NCI-H146 (cell line): ENCODE measurements at places on chromosomes 6 and 20.
A peak's percentile ranks its signal among the peaks of the same experiment; 100 is the strongest.

GRCh38 chr6:128432394-128432793 is 88.0 kb downstream of the PTPRK start:
- no peak for DNase-seq

DNA sequence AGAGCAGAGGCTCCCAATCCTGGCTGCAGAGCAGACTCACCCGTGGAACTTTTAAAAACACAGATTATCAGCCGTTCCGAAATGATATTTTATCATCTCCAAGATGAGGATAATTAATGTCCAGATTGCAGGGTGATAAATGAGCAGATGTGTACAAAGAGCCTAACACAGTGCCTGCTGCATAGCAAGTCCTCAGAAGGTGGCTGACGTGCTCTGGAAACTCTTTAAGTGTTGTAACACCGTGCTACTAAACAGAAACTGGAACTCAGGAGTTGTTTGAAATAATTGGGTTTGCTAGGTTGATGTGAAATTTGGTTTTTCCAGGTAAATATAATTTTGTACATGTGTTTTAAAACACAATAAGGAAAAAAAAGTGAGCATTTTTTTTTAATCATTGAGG is 118.0 kb downstream of the ARMC2 start:
- no peak for DNase-seq

- no peak for DNase-seq
Observed at GRCh38 chr6:138539876-138540275, 40.6 kb upstream of the NHSL1 start.

- no peak for DNase-seq
Observed at GRCh38 chr6:160252073-160252813, 6.4 kb downstream of the SLC22A2 start.

DNA sequence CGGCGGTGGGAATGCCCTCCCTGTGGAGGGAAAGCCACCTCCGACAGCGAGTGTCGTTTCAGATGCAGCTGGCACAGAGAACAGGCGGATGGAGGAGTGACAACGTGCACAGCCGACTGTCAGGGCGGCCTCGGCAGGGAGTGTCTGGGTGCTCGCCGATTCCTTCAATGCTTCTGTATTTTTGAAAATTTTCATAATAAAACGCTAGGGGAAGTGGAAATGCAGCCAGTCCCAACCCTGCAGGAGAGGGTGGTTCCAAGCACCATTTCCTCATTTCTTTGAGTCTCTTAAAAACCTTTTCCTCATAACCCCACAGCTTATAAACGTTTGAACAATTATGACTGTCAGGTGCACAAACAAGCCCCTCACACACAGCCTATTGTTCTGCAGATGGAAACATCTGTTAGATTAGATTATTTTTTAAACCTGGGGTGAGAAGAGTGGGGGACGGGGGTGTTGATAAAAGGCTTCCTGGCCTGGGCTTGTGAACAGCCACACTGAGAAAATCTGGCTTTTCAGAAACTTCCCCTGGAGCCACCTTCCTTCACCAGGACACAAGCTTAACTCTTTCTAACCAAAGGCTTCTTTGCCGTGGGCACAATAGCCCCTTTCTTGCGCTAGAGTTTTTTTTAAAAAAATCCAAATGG is 228.9 kb downstream of the ANKRD60 start:
- peak; percentile 92 for DNase-seq

DNA sequence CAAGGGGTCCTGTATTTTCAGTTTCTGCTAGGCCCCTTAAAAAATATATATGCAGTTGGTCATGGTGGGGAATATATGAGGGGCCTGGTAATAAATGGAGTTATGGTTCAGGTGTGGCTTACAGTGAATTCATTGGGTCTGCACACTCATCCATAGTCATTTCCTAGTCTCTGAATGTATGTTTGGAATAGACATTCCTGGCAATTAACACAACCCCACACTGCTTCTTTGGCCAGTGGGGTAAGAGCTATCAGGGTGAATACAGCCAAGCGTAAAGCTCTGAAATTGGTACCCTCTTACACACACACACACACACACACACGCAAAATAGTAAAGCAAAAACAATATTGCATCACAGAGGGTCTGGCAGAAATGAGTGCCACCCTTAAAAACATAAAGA is 56.5 kb downstream of the QRSL1 start:
- no peak for DNase-seq

DNA sequence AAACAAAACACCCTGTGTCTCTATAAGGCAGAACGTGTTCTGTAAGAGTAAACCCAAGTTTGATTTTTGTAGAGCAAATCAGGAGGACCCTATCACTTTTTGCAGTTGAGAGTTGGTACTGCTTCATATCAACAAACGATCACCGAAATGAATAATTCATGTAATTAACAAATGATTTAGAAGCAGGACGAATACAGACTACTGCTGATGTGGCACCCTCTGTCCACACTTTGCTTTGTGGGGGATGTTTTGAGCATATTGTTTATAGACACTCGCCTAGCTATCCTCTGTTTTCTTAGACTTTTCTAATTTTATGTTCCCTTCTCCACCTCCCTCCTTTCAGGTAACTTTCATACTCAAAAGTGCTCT is 1.5 kb downstream of the CD2AP start:
- DNase-seq, result no peak

- no peak for DNase-seq
Observed at GRCh38 chr6:42190554-42191183, 4.1 kb downstream of the GUCA1B start.
